ENCODE measurements at places on chromosomes 1 and 21.

- DNase-seq, result no peak
These were observed 50.1 kb downstream of the PRDM16 start for GRCh38 chr1:3119061-3119460.

DNA sequence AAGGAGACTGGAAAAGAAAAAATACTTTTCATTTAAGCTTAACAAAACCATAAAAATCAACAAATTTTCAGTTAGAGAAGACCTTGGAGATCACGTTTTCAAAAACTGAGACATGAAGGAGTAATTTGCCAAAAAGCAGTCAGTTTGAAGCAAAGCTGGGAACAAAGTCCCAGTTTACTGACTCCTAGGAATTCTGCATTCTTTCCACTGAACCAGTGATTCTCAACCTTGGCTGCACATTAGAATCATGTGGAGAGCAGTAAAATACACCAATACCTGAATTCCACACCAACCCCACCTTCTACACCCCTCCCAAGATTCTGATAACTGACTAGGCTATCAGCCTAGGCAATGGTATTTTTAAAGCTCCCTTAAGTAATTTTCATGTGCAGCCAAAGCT, 73.5 kb downstream of the PRPF38A start:
- DNase-seq, result no peak

DNA sequence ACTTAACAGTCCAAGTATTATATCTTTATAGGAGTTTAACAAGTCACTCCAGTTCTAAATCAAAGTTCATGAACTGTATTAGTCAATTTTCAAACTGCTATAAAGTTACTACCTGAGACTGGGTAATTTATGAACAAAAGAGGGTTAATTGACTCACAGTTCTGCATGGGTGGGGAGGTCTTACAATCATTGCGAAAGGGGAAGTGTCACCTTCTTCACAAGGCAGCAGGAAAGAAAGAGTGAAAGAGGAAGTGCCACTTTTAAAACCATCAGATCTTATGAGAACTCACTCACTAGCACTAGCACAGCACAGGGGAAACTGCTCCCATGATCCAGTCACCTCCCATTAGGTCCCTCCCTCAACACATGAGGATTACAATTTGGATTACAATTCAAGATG, 70.0 kb downstream of the CLCA4 start:
- no peak for DNase-seq

GRCh38 chr1:179591253-179591591, 410 bp upstream of the TDRD5 start:
- DNase-seq, result no peak

DNA sequence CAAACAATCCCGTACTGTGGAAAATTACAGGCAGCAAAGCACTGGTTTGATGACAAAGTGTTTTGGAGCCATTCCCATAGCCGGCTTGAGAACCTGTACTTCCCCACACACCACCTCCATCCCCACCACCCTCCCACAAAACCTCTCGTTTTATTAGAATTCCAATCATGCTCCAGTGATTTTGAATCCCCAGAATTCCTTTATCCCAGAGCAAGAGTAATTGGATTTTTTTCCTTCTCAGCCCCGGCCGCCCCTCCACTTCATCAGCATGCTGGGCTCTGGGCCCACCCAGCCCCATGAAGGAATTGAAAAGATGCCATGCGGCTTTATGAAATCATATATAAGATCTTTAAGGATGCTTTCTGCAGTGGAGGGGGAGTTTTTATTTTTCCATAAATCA, 136.6 kb downstream of the OMA1 start:
- no peak for DNase-seq

GRCh38 chr1:94265011-94265422, 27.6 kb upstream of the ARHGAP29 start:
- DNase-seq, result no peak

- no peak for DNase-seq
These were observed 196.5 kb upstream of the POU3F1 start for GRCh38 chr1:38243106-38243505.

DNA sequence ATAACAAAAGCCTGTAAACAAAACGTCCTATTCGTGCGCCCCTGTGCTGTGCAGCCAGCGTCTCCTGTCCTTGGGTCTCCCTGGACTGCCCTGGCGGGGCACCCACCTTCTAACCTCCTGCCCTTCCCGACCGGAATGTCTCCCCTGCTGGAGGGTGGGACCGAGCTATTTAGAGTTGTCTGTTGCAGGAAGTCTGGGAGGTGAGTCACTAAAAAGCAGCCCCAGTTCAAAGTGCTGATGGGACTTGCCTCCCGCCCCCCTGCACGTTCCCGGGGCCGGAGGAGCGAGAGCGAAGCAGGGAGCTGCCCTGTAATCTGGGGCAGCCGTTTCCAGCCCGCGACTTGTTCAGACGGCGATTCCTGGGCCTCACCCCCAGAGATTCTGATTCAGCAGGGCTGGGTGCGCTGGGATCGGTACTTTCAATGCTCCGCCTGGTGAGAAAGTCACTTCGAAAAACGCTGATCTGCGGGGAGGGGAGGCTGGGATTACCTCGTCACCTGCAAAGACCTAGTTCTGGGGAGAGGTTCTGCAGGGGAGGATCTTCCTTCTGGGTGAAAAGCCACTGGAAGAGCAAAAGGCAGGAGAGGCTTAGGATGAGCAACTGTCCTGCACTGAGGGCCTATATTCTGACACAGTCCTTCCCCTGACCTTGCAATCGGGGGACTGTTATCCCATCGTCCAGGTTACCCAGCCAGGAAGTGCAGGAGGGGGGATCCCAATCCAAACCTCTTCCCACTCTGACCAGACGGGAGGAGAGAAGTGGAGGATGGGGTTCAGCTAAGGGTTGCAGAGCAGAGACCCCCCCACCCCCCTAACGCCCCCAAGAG, 1.2 kb upstream of the DHRS3 start:
- DNase-seq, result no peak

- no peak for DNase-seq
These were observed 7.7 kb upstream of the RSPH1 start for GRCh38 chr21:42503711-42504110.

DNA sequence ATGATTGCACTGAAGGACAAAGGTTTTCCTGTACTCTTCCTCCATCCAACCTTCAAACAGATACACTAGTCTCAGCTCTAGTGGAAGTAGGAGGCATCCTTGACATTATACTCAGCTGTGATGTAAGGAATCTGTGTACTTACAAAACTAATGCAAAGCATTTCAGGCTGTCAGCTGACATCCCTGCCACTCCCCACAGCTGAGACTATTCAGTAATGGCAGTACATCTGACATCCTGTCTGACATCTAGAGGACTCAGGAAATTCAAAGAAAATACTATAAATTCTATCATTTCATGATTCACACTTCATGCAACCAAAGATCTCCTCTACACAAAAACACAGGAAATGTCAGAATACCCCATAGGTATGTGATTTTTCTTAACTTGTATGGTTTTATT, 325.8 kb downstream of the SMYD3 start:
- DNase-seq, result no peak

- no peak for DNase-seq
These were observed 57.5 kb downstream of the IARS2 start for GRCh38 chr1:220151454-220151853.

GRCh38 chr1:193326296-193326695, 139.9 kb upstream of the B3GALT2 start:
- DNase-seq, result no peak

GRCh38 chr1:7120863-7121621, 335.8 kb downstream of the CAMTA1 start:
- no peak for DNase-seq

- no peak for DNase-seq
These were observed 394.0 kb downstream of the NPHP4 start for GRCh38 chr1:5597991-5598823.

GRCh38 chr1:214143006-214143992, 137.7 kb upstream of the SMYD2 start:
- DNase-seq, result no peak

DNA sequence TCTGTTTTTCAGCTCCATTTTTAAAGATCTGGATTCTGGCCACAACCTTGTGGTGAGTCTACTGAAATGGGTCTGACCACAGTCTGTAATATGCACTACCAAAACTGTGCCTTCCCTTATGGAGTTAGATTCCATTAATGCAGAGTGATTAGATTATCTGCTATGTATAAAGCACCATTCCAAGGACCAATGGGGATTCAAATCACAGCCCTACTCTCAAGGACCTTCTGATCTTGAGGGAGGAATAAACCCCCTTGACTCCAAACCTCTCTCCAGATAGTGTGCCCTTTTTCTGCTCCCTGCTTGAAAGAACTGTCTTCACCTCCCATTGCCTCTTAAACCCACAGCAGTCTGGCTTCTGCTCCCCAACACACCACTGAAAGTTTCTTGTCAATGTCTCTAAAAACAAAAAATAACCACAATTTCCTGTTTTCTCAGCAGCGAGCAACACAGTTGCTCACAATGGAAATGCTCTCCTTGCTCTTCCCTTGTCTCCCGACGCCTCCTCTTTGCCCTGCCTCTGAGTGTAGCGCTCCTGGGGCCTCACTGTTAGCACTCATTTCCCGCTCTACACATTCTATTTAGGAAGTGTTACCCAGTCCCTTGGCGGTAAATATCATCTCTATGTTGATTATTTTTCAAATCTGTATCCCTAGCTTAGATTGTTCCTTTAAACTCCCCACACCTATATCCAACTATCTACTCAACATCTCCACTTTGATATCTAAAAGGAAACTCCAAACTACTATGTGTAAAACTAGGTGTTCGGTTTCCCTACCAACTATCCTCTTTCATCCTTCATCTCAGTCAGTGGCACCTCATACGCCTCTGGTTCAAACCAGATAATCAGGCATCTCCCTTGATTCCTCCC, 13.6 kb downstream of the PCNX2 start:
- DNase-seq, result no peak

GRCh38 chr1:203271018-203271743, 34.1 kb upstream of the BTG2 start:
- DNase-seq, result no peak

DNA sequence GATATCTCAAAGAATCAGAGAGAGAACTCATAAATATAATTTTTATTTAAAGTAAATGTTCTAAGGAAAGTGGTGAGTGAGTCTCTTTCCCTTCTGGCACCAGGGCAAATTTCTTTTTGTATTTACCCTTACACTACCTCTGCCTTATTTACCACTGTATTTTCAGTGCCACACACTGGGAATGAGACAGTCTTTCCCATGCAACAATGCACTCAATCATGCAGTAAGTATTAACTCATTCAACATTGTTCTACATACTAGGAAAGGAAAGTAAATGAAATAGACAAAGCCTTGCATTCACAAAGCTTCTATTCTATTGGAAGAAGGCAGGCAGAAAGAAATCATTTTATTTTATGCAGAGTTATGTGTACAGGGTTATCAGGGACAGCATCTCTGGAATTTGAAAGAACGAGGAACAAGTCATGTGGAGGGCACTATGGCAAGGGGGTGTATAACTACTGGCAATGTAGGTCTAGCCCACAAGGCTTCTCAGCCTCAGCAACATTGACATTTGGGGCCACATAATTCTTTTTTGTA, 129.8 kb upstream of the PRDX6 start:
- DNase-seq, result no peak

DNA sequence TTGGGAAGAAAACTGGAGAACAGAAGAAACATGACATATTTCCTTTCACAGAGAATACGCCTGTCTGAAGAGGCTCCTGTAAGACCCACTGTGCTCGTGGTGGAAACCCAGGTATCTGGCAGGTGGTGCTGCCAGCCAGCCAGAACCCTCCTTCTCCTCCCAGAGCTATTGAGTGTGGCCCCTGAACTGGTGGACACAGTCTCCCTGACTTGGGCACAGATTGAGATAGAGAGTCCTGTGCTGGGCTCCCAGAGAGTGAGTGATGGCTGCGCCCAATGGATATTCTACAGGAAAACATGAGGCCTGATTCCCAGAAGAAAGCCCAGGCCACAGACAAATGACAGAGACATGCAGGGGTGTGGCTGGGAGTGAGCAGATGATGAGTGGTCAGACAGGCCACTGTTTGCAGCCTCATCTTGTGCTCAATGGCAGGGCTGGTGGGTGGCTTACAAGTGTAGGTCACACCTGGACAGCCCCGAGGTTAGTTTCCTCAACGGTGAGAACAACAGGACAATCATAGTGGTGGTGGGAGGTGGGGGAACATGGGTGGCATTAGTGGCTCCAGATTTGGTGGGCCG, 127.9 kb downstream of the PTPRU start:
- DNase-seq, result no peak

GRCh38 chr1:6486433-6487011, 4.9 kb downstream of the PLEKHG5 start:
- DNase-seq, result peak; percentile 96

DNA sequence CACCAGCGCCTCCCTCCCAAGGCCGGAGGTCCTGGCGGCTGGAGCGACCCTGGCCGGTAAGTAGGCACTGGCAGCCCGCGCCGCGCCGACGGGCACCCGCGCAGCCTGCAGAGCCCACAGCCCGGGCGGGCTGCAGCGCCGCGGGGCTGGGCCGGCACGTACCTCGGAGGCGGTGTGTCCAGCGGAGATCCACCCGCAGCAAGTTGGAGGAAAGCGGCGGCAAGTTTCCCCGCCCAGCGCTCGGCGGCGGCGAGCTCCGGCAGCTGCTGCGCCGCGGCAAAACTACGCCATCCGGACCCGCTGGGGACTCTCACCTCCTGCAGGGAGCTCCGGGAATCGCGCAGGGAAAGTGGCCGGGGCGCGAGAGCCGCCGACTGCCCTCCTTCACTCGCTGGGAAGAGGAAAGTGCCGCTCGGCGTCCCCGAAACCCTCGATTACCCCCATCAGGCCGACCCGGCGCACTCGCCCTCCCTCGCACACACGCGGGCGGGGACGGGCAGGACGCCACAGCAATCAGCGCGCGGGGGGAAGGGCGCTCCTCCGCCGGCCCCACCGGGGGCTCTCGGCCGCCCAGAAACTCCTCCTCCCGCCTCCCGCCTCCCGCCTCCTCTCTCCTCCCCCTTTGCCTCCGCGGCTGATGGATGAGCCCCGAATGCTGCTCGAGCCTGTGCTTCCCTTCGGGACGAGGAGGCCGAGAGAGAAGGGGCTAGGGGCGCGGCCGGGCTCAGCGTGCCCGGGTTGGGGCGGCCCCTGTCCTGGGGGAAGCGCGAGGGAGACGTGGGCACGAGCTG, at the start of gene TGFBR3:
TGFBR3 (minus strand) TSS at position 436 of the 791 bp plus-strand sequence. CDS start 24,620 bp downstream, outside the sequence.
- DNase-seq, result peak; percentile 87

DNA sequence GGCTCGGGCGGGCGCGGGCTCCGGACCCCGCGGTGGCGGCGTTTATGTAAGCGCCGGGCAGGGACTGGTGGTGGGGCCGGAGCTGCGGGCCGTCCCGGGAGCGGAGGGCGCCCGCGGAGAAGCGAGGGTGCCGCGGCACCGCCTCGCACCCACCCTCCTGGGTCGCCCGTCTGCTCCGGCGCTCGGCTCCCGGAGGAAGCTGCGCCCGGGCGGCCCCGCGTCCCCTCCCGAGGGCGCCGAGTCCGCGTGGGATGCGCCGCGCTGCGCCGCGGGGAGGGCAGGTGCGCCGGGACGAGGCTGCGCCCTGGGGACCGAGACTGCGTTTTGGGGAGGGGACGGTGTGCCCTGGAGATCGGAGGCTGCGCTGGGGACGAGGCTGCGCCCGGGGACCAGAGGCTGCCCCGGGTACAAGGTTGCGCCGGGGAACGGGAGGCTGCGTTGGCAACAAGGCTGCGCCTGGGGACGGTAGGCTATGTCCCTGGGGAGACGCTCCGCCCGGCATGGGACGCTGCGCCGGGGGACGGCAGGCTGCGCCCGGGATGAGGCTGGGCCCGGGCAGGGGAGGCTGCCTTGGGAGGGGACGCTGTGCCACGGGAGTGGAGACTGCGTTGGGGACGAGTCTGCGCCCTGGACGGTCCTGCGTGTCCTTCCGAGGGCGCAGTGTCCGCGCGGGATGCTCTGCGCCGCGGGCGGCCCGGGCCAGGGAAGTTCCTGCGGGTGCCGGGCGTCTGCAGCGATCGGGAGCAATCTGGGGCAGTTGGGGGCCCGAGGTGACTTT, 627 bp downstream of the ADARB1 start:
- peak; percentile 35 for DNase-seq
